ENCODE measurements at places on chromosomes 12 and 14.

DNA sequence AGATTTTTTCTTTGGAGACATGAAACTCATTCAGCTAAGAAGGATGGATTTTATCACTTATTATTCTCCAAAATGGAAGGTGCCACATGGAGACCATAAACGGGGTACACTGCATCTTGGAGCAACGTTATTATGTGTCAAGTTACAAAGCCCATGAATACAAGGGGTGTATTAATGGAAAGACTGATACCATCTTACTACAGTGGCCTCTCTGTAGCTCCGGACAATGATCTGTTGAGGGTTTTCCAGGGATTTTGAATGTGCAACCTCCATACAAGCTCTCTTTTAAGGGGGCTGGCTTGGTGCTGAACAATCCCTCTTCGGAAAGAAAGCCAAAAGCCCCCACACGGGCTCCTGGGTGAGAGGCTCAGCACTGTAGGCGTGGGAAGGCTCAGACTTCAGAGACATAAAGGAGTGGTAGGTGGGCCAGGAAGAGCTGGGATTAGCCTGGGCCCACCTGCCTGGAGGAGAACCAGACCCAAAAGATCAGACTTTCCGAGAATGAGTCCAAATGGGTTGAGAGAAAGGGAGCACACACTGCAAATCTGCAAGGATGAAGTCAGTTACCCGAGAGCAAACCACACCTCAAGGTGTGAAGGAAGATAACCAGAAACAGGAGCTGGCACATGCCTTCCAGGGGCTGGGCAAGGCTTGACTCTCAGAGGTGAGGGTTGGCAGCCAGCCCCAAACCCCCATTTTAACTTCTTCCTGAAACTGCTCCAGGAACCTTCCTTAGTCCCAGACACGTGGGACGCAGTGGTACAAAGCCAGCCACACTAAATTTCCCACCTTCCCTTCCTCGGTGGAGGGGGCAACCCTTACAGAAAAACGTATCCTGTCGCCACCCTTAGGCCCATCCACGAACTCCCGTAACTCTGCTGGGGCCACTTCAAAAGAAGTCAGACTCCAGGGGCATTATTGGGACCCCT lies 1.5 kb downstream of the VPS37B start:
- peak; percentile 93 for DNase-seq

DNA sequence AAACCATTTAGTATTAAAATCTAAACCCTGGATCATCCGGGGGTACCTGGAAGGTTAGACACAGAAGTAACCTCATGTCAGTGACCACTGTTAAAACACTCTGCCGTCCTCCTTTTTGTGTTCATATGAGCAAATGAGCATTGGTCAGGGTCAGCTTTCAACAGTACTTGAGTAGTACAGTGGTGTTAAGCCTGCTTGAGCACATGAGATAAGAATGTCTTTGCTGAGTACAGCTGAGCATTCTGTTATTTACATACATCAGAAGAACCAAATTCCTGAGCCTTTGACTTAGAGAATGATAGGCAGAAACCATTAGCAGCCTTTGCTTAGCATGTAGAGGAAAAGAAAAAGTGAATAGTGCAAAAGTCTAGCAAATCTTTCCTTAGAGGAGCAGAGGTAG lies 38.6 kb upstream of the LRTM2 start:
- DNase-seq: peak; percentile 15

GRCh38 chr12:113322343-113322742 lies 12.6 kb downstream of the SLC8B1 start:
- DNase-seq: peak; percentile 27

GRCh38 chr14:81208489-81208888 lies 12.3 kb downstream of the GTF2A1 start:
- DNase-seq: peak; percentile 65

DNA sequence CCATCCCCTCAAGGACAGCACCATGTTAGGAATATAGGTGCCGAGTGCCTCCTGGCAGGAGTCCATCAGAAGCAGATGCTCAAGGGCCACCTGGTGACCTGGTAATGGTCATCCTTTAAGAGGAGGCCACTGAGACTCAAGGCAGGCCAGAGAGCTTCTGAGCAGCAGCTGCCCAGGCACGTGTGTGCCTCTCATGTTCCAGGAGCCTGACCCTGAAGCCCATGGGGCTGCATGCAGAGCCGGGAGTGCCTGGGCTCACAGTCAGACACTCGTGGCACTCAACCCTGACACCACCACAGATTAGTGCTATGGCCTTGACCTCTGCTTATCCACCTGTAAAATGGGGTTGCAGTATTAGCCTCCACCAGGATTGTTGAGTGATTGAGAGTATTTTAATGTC lies 45.6 kb downstream of the C14orf132 start:
- no peak for DNase-seq

DNA sequence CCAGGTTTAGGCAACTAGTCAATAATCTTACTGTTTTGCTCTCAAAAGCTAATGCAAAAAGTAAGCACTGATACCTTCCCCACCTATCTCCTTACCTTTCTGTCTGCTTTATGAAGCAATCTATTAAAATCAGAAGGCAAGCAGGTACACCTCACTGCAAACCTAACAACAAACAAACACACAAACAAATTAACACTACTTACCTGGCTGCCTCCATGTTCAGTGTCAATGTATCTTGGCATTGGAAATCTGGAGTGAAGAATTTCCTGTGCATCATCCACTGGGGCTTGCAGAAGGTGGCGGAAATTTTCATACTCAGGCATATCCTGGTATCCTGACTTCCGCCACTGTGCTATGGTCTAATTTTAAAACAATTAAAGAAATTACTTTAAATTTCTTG lies 62.5 kb downstream of the SEC23A start:
- no peak for DNase-seq

DNA sequence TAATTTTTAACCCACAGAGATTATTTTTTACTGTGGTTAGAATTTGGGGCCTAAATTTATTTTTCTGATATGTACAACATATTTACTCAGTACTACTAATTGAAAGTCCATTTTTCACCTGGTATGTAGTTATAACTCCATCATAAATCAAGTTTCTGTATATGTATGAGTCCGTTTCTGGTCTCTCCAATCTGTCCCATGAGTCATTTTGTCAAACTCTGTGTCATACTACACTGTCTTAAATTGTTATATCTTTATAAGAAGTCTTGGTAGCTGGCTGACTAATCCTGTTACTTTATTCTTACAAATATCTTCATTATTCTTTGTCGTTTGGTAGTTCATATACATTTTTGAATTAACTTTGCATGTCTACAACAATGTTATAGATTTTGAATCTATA lies 344.0 kb downstream of the PDZRN4 start:
- no peak for DNase-seq

DNA sequence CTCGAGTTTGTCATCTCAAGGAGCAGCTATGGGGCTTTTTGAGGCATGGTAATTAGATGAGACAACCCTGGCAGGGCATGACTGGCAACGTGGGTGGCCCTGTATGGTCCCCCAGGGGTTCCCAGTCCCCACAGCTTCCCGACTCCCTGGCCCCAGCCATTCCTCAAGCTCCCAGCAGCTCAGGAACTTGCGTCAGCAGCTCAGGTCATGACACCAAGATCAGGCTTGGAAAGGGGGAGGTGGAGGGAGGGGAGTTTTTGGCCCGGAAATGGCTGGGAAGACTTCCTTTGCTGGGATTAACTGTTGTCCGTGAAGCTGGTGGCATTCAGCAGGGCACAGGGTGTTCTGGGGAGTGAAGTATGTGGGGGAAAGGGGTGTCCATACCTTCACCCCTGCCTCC lies 10.4 kb upstream of the NRIP2 start:
- DNase-seq: no peak

- DNase-seq: no peak
Observed at GRCh38 chr12:121827351-121828099, 23.7 kb downstream of the SETD1B start.

DNA sequence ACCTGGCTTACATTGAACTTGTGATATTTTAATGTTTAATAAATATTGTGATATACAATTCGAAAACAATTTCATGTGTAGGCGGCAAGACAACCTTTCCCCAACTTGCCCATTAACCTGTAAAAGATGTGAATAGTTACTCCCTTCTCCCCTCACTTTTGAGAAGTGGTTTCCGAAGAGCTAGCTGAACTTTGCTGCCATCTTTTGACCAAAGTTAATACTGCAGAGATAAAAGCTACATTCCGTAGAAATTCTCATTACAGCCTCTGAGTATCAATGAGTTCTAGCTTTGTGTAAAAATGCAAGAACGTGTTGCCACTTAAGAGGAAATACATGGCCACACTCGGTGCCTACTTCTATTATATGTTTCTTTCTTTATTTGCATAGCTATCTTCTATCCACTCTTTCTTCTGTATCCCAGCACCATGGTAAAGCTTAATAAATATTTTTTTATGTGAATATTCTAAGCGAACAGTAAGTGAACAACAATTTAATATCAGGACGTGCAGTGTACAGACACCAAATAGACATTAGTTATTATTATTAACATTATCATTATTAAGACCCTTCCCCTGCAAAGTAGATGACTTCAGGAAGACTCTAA lies 105.1 kb upstream of the TMEM260 start:
- peak; percentile 77 for DNase-seq

GRCh38 chr12:120680165-120680738 lies 6.7 kb upstream of the MLEC start:
- DNase-seq: no peak
